ENCODE measurements at places on chromosomes 13 and 19. TPM values are rescaled to one million over a fixed set of nuclear protein-coding genes. Genes with fewer than 3 reads are reported as not detected.

The GRIK5 gene
- 0.21 TPM for total RNA-seq

The FIZ1 gene
- total RNA-seq = 15.9 TPM

DNA sequence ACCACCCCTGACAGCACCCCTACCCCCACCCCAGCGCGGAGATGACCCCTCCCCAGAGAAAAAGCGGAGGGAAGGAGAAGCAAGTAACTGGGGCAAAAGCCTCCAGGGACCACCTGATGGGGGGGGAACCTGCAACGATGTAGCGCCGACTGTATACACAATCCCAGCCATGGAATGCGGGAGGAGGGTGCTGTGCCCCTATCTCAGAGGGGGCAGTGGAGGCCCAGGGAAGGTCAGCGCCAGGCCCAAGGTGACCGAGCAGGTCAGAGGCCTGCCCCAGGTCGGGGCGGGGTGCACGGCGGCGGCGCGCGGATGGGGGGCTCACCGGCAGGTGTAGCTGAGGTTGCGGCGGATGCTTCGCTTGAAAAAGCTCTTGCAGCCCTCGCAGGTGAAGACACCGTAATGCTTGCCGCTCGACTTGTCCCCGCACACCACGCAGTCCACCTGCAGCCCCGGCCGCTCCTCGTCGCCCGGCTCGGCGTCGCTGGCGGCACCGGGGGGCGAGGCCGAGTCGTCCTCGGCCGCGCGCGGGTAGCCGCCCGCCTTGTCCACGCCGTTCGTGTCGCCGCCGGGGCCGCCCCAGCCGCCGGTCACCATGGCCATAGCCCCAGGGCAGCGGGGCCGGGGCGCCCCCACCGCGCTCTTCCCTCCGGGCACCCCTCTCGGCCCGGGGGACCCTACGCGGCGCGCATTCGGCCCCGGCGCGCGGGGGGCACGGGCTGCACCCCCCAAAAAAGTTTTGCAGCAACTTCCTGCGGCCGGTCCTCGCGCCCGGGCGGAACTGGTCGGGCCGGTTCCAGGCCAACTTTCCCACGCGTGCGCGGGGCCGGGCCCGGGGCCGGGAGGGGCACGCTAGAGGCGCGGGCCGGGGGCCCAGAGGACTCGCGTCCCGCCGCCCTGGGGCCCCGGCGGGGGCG is 843 bp downstream of the NR2F6 start:
- no peak for DNase-seq

DNA sequence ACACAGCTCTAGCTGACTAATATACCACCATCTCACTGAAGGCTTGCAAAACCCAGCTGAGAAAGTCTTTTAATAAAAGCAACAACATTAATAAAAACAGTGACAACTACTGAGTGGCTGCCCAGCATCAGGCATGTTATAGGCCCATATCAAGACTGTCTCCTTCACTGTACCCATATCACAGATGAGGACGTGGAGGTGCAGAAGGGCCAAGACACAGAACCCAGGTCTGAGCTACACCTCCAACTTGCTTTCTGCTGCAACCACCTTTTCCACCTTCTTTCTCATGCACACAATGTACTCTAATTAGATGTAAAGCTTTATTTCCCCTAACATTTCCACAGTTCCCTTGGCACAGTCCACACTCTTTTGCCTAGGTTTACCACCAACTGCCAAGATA is 10.7 kb upstream of the MED26 start:
- no peak for DNase-seq

GRCh38 chr13:43377149-43377548 is 353.8 kb downstream of the DNAJC15 start:
- no peak for DNase-seq

The DIAPH3 gene
- total RNA-seq = 8.1 TPM

- no peak for DNase-seq
Measured at GRCh38 chr13:51523082-51523518, 61.2 kb upstream of the WDFY2 start.

The ZNF541 gene
- total RNA-seq = not detected

GRCh38 chr13:50401049-50401505 is 385.8 kb downstream of the KCNRG start:
- no peak for DNase-seq

GRCh38 chr13:25874907-25875306 is 176.9 kb downstream of the SHISA2 start:
- DNase-seq = no peak

The LILRA1 gene
- not detected for total RNA-seq

DNA sequence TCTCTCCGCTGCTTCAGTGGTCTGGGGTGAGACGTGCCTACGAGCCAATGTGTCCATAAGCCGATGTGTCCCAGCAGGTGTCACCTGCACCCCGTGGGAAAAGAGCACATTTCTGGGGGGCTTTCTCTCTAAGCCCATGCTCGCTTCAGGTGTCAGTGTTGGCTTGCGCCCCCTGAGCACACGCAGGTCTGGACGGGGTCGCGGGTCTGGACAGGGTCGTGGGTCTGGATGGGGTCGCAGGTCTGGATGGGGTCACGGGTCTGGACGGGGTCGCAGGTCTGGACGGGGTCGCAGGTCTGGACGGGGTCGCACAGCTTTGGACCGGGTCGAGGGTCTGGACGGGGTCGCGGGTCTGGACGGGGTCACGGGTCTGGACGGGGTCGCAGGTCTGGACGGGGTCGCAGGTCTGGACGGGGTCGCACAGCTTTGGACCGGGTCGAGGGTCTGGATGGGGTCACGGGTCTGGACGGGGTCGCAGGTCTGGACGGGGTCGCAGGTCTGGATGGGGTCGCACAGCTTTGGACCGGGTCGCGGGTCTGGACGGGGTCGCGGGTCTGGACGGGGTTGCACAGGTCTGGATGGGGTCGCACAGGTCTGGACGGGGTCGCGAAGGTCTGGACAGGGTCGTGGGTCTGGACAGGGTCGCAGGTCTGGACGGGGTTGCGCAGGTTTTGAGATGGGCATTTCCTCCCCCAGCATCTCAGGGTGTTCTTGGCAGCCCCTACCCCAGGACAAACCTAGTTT is 24.5 kb upstream of the TFDP1 start:
- DNase-seq = no peak

GRCh38 chr13:63540061-63540460 is 2124.4 kb upstream of the PCDH20 start:
- DNase-seq = no peak

The FLT1 gene
- not detected for total RNA-seq

DNA sequence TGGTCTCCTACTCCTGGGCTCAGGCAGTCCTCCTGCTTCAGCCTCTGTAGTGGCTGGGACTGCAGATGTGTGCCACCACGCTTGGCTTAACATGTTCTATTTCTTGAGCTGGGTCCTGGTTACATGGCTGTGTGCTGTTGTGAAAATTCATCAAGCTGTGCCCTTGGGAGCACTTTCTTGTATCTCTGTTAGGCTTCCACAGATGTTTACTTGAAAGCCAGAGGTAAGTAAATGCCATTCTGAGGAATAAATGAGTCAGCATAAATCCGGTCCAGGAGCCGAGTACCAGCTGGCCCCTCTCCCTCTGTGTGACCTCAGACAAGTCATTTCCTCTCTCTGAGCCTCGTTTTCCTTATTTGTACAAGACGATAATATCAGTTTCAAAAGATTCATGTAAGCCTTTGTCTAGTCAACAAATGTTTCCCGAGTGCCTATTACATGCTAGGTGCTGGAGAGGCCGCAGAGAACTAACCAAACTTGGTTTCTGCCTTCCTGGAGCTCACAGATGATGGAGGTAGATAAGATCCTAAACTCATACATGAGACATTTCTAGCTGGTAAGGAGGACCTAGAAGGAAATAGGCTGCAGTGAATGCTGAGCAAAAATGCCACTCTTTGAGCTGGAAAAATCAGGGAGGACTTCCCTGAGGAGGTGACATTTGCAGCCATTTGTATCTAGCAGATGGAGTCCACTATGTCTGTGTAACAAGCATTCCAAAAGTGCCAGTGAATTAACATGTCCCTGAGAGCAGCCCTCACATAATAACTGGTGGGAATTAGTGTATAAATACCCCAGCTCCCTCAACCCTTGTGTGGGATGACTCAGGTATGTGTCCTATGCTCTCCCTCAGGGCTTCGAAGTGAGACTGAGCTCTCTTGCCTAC is 2.7 kb upstream of the RASAL3 start:
- peak; percentile 14 for DNase-seq

- no peak for DNase-seq
Measured at GRCh38 chr19:16027528-16027927, 48.8 kb upstream of the TPM4 start.

GRCh38 chr13:100362781-100363180 is 225.8 kb downstream of the GGACT start:
- DNase-seq = no peak

The SERTM1 gene
- total RNA-seq = not detected

The HCN2 gene
- total RNA-seq = 0.10 TPM

The CEBPA gene
- 21.3 TPM for total RNA-seq

DNA sequence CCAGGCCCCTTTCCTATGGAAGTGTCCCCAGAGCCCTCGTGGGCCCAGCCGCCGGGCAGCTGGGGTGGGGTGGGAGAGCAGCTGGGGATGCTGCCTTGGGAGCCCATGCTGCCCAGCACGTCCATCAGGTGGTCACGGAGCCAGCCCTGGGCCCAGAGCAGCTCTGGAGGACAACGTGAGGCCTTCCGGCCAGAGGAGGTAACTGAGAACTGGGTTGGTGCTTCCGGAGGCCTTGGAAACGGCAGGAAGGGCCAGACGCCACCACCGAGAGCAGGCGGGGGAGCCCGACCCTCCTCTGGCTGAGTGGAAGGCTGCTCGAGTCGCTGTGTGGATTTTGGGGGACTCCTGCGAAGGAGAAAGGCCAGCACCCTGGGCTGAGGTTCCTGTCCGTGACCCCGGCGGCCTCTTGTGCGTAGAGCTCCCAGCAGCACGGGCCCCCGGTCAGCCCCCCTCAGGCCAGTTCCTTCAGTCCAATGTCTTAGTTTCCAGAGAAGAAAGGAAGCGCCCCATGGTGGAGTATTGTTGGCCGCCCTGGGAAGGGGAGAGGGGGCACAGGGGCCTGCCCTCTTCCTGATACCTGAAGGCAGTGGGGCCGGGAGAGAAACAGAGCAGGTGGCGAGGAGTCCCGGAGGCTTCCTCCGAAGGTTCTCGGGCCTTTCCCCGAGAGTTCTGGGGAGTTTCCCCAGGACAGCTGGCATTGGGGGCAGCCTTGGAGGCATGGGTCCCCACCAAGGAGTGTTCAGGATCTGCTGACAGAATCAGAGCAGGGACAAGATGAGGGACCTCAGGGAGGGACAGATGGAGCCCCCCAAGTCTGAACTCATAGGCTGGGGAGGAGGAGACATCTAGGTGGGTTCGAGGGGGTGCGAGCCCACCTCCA is 68.8 kb downstream of the MLLT1 start:
- no peak for DNase-seq

GRCh38 chr13:53098455-53098854 is 69.8 kb downstream of the OLFM4 start:
- no peak for DNase-seq

The CEACAM4 gene
- total RNA-seq = not detected

All from HT-29 (cell line).